Fibroblast of skin of right quadriceps (primary cell): ENCODE measurements at places on chromosomes 2 and 18.
A peak's percentile ranks its signal among the peaks of the same experiment; 100 is the strongest.

DNA sequence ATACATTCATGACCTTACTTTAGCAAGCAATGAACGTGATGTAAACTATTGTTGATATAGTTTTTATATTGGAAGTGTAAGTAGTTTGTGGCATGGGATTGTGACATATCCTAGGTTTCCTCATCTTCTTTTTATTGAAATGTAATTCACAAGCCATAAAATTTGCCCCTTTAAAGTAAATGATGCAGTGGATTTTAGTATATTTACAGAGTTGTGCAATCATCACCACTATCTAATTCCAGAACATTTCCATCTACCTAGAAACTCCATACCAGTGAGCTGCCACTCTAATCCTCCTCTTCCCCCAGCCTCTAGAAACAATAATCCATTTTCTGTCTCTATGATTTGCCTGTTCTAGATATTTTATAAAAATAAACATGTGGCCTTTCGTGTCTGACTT lies 10.7 kb upstream of the CASP10 start:
- DNase-seq: no peak

GRCh38 chr18:3605486-3605952 lies 155.5 kb downstream of the TGIF1 start:
- DNase-seq: no peak

DNA sequence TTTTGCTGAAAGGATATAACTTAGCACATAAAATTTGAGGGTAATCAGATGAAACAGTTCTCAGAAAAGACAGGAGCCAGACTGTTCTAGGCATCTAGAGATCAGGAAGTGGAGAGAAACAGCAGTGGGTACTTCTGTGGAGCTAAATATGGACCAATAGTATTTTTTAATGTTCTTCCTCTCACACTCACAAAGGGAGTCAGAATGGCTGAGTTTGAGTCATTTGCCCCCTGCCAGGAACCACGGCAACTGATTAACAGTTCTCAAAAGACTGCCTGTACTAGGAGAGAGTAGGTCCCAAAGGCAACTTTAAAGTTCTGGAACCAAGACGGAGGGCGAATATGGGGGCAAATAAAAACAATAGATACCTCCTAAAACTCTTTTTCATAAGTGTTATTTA lies 107.5 kb downstream of the GULP1 start:
- peak; percentile 44 for DNase-seq

GRCh38 chr2:199581408-199581807 lies 123.7 kb upstream of the SATB2 start:
- no peak for DNase-seq

DNA sequence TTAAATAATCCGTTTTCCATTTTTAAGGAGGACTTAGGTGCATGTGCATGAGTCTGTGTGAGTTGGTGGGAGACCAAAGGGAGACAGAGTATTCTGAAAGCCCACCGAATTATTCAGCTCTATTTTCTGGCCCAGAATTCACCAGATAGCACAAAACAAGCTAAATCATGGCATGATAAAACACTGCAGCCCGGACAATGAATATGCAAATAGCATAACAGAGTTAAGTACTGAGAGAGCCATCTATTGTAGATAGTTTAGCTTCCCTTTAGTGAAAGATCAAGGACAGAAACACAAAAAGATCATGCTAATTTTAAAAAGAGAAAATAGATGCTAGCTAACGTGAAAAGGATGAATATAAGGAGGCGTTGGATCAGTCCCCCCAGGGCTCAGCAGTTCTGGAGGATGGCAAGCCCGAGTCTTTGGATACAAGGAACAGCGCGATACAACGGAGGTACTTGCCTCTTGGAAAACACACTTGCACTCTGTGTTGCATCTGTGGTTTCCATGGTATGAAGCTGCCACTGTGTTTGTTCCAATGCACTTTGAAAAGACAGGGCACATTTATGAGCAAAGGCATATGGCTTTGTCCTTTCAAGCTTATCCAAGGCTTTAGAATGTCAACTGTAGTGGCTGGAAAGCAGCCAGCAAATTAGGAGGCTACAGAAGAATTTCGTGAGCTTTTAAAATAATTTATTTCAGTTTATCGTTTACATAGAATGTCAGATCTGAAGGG lies 119.9 kb downstream of the LYPD1 start:
- DNase-seq: peak; percentile 7

GRCh38 chr2:236871500-236872001 lies 214.1 kb upstream of the COPS8 start:
- DNase-seq: peak; percentile 99

GRCh38 chr2:224659714-224660113 lies 56.5 kb downstream of the CCDC195 start:
- DNase-seq: no peak
